ENCODE measurements at places on chromosomes 16 and 17.

DNA sequence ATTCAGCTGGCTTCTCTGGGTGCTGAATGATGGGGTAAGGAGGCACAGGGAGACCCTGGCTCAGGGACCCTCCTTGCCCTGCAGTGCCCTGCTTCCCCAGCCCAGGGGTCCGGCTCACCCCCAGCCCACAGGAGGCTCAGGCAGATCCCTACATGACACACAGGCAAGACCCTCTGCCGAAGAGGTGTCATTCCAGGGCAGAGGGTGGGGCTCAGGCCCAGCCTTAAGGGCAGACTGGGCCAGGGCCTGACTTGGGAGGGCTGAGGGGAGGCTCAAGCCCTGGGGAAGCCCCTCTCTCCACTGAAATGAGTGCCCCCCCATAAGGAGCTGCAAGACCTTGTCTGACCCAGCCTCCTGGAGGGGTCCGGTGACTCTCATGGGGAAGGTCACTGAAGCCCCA, 30.3 kb upstream of the KSR1 start:
- no peak for DNase-seq

- DNase-seq = no peak
Observed at GRCh38 chr16:13811834-13812233, 108.1 kb upstream of the ERCC4 start.

DNA sequence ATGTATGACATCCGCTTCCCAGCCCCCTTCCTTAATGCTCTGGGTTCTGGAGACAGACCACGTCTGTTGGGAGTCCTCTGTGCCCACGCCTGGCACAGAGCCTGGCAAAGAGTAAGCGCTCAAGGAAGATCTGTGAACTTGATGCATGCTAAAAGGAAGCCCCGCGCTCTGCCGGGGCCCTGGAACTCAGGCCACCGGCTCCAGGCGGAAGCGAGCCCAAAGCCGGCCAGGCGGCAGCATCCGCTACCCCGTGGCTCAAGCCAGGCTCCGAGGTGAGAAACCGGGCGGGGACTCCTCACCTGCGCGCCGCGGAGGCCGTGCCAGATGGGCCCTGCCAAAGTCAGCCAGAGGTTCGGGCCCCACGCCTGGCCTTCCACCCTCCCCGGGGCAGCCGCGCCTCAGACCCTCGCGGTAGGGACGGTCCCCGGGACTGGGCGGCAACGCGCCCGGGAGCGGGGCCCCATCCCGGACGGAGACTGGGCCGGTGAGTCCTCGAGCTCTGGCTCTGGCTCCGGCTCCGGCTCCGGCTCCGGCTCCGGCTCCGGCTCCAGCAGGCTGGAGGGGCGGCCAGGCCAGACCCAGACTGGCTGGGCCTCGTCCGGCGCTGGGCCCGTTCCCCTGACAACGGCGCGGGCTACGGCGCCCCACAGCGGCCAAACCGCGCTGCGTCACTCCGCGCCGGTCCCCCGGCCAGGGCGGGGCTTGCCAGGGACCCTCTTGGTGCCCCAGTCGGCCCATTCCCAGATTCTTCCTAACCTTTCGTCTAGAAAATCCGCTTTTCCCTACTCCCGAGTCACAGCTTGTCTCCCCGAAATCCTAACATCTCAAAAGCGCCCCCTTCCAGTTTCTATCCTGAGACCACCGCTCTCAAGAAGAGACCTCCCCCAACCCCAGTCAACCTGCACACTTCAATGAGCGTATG, at the start of gene ZDHHC1:
TSS of gene ZDHHC1 (minus strand) at position 606 of the 922 bp plus-strand sequence. CDS start 8,702 bp downstream, outside the sequence.
- no peak for DNase-seq

GRCh38 chr16:88468275-88469129, 15.4 kb downstream of the ZFPM1 start:
- DNase-seq = no peak

DNA sequence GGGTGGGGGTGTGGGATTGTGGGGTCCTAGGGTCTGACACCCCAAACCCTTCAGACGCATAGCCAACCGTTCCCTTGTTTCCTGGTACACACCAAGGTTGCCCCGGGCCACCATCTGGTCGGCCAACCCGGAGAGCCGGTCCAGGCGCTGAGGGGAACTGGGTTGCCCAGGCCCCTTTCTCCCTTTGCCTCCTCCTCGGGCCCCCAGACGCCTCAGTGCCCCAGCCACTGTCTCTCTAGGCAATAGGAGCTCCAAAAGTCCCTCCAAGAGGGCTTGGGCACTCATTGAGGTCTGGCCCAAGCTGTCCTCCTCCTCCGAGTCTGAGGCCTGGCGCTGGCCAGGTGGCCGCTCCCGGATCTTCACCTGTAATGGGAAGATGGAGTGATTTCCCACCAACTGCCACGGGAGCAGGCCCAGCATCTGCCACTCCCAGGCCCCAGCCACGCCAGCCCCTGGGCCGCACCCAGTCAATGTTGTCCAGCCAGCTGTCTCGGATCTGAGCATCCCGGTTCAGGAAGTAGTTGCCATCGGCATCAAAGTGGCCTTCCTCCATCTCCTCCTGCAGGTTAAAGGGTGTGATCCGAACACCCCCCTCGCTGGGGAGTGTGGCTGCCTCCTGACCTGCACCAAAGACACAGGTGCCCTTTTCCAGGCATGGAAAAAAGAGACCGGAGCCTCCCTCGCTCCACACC, 1.5 kb downstream of the CD2BP2 start:
- no peak for DNase-seq

DNA sequence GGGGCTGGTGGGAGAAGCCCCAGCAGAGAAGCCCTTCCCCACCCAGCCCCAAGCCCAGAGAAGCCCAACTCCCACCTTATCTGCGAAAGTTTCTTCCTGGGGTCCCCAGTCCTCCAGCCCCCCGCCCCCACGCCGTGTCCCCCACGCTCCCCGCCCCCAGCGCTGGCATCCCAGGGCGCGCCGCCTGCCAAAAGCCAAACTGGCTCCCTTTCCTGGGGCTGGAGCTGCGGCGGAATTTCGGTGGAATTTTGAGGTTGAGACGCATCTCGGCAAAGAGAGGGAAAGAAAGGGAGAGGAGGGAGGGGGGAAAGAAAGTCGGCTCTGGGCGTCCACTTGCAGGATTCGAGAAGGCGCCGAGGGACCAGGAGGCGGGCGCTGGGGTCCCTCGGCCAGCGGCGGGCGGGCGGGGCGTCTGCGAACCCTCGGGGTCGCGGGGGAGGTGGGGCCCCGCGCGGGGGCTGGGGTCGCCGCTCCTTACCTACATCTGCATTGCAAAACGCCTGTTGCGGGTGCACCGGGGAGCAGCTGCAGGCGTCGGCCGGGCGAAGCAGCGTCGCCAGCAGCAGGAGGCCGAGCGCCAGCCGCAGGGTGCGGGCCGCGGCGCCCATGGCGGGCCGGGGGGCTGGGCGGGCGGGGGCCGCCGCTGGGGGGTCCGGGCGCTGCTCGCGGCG, 571 bp downstream of the TIMP2 start:
- no peak for DNase-seq

- DNase-seq = no peak
Observed at GRCh38 chr16:16867973-16868372, 489.0 kb downstream of the NPIPA7 start.

- no peak for DNase-seq
Observed at GRCh38 chr17:36496018-36496789, 9.7 kb downstream of the ZNHIT3 start.

- DNase-seq = no peak
Observed at GRCh38 chr16:63789603-63790002, 1332.3 kb downstream of the CDH11 start.

- DNase-seq = no peak
Observed at GRCh38 chr17:30550512-30551273, 73.5 kb downstream of the GOSR1 start.

DNA sequence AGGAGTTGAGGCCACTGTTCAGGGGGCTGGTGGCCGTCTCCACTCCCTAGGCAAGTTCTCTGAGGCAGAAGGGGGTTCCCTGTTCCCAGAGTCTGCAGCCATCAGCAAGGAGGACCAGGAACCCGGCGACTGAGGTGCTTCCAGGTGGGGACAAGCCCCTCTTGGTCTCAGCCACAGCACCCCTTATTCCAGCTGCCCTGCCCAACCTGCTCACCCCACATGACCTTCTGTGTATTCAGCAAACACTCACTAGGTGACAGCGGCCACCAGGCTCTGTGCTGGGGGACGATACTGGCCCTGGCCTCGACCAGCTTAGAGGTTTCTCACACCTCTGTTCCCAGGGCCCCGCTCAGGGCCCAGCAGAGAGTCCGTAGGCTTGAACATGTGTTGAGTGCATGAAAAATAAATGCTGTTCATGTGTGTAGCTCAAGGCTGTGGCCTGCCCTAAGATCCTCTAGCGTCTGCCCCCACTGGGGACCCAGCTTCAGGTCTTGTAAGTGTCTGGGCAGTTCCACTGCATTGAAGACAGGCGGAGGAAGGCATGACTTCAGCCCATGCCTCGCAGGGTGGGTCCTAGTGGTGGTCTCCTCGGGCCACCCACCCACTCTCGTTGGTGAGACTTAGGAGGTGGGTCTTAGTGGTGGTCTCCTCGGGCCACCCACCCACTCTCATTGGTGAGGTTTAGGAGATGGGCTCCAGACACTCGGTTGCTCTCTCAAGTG, 44.2 kb downstream of the NT5M start:
- DNase-seq = no peak

DNA sequence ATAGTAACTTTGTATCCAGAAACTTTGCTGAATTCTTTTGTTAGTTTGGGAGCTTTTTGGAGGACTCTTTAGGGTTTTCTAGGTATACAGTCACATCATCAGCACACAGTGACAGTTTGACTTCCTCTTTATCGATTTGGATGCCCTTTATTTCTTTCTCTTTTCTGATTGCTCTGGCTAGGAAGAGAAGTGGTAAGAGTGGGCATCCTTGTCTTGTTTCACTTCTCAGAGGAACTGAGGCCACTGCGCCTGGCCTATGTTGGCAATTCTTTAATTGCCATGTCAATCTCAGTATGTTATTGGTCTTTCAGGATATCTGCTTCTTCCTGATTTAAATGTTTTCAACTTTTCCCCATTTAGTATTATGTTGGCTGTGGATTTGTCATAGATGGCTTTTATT, 24.6 kb downstream of the ATF7IP2 start:
- no peak for DNase-seq

DNA sequence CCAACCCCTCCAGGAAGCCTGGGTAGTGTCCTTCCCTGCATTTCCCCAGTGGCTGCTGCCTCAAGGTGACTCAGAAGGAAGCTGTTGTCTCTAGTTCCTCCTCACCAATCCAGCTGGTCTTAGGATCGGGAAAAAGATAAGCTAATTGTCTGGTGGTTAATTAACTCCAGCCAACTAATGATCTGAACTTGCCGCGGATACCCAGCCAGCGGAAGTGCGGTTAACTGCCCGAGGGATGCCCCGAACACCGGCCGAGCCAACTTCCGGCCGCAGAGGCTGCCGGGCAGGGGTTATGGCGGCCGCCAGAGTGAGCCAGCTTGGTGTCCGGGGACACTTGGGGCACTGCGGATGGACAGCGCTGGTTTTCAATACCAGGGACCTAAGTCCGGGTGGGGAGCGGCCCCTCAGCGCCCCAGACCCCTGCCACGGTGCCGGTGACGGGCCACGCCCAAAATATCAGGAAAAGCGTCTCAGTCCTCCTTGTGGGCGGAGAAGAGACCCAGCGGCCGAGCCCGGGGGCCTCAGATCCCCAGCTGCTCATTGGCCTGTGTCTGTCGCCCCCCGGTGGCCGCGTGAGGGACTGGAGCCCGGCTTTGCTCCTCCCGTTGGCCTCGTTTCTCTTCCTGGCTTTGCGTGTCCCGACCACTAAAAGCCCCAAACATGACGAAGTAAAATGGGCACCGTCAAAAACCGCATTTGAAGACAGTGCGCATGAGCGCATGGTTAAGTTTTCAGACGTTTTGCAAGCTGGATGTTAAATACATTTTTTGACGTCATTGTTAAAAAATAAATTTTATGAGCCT, 10.2 kb upstream of the PRSS22 start:
- peak; percentile 80 for DNase-seq

All from stimulated activated CD8-positive, alpha-beta memory T cell treated with anti-CD3 and anti-CD28 coated beads, Interleukin-15, amount 100 ng/mL, for 4 hours (primary cell).